ENCODE measurements at places on chromosomes 5 and 9. TPM values are rescaled to one million over a fixed set of nuclear protein-coding genes. Genes with fewer than 3 reads are reported as not detected.

Gene F2R
- total RNA-seq = 125 TPM

Gene OR1J2
- not detected for total RNA-seq

Gene IL13
- total RNA-seq = not detected

Gene MRPS2
- total RNA-seq = 23.0 TPM

Gene CDKN2B-AS1
- 0.39 TPM for total RNA-seq

Gene FOXI1
- not detected for total RNA-seq

Gene CCIN
- total RNA-seq = 1.2 TPM

Gene LCN9
- not detected for total RNA-seq

Gene DPM2
- 12.1 TPM for total RNA-seq

Gene FABP6
- total RNA-seq = not detected

Gene PRSS3
- 30.8 TPM for total RNA-seq

Gene SHOC1
- total RNA-seq = not detected

Gene CCL28
- 0.85 TPM for total RNA-seq

Gene GFPT2
- total RNA-seq = 0.46 TPM

Gene CCL27
- total RNA-seq = 0.14 TPM

Gene GPX8
- total RNA-seq = 46.2 TPM

Gene GRXCR2
- not detected for total RNA-seq

Gene SPINK7
- total RNA-seq = not detected

Gene PCDHGB5
- total RNA-seq = 8.7 TPM

Gene OR1Q1
- total RNA-seq = not detected

Gene CER1
- total RNA-seq = not detected

Gene TAF11L10
- not detected for total RNA-seq

Gene FAM221B
- not detected for total RNA-seq

Gene SOX30
- not detected for total RNA-seq

Gene PCDHB13
- total RNA-seq = 0.33 TPM

Gene CFAP90
- total RNA-seq = not detected

Gene C5orf63
- total RNA-seq = 1.7 TPM

Gene C9orf43
- total RNA-seq = 0.35 TPM

Gene HTR1A
- total RNA-seq = not detected

Gene CD274
- 44.7 TPM for total RNA-seq

Gene TPRN
- 6.4 TPM for total RNA-seq

Gene STPG3
- not detected for total RNA-seq

Gene PLAC8L1
- total RNA-seq = not detected

Gene CATSPER3
- not detected for total RNA-seq

Gene TMEM203
- 26.1 TPM for total RNA-seq

Gene ANKRD55
- total RNA-seq = 0.33 TPM

Gene INSL6
- total RNA-seq = not detected

Gene INIP
- 16.6 TPM for total RNA-seq

Gene SLC36A3
- total RNA-seq = not detected

Gene VPS13A
- 34.0 TPM for total RNA-seq

Gene LRRC19
- total RNA-seq = not detected

Gene AIF1L
- 64.6 TPM for total RNA-seq

Gene RXRA
- 19.0 TPM for total RNA-seq

Gene NKD2
- 0.13 TPM for total RNA-seq

Gene TRIM32
- total RNA-seq = 18.0 TPM

Gene HTR4
- not detected for total RNA-seq

Gene IL5
- not detected for total RNA-seq

Gene IFNB1
- total RNA-seq = not detected

Gene PCDHB4
- total RNA-seq = 0.04 TPM

Gene TLR4
- total RNA-seq = 51.7 TPM

Gene SPATA31E1
- not detected for total RNA-seq

Gene GRIA1
- total RNA-seq = not detected

Gene ZBED3
- total RNA-seq = 3.6 TPM

Gene ZFR
- total RNA-seq = 58.4 TPM

Gene CACFD1
- total RNA-seq = 6.1 TPM

Gene PCDH1
- 135 TPM for total RNA-seq

Gene C5orf15
- total RNA-seq = 36.3 TPM

Measured in pulmonary artery endothelial cell (primary cell).